CD4-positive, alpha-beta T cell treated with Interleukin-17A for 1 hour (primary cell): ENCODE measurements at places on chromosomes 16 and 17.

GRCh38 chr17:79062691-79063090 lies 11.9 kb upstream of the ENGASE start:
- no peak for DNase-seq

- no peak for DNase-seq
Observed at GRCh38 chr16:57687363-57687929, 7.2 kb upstream of the DRC7 start.

- DNase-seq, result peak; percentile 76
Observed at GRCh38 chr17:75832164-75832651, 12.0 kb downstream of the UNC13D start.

GRCh38 chr17:82475458-82475857 lies 16.9 kb downstream of the NARF start:
- DNase-seq, result no peak

DNA sequence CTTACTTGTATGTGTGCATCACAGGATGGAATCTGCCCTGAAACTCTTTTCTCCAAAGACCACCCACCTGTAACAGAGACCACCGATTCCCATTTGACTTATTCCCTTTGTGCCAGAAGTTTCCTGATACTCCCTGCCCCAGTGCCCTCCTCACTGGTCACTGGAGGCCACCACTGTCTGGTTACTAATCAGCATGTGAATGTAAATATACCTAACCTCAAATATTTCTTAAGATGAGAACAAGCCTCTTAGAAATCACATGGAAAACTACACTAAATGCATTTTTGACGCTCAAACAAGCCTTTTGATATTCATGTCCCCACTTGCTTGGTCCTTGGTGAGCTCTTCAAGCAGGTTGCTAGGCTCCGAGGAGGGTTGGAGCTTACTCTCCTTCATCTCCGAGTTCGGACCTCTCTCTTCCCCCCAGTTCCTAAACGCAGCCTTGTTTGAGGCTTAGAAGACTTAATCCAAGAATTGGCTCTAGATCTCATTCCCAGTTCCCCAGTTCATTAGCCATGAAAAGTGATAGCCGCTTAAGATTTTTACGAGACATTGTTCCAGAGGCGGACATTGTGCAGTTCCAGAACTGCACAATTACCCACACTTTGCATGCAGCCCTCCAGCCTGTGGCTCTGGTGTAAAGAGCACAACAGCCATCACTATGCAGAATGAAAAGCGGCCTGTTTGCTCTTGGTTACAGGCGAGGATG lies 579.2 kb upstream of the PSMD7 start:
- no peak for DNase-seq

DNA sequence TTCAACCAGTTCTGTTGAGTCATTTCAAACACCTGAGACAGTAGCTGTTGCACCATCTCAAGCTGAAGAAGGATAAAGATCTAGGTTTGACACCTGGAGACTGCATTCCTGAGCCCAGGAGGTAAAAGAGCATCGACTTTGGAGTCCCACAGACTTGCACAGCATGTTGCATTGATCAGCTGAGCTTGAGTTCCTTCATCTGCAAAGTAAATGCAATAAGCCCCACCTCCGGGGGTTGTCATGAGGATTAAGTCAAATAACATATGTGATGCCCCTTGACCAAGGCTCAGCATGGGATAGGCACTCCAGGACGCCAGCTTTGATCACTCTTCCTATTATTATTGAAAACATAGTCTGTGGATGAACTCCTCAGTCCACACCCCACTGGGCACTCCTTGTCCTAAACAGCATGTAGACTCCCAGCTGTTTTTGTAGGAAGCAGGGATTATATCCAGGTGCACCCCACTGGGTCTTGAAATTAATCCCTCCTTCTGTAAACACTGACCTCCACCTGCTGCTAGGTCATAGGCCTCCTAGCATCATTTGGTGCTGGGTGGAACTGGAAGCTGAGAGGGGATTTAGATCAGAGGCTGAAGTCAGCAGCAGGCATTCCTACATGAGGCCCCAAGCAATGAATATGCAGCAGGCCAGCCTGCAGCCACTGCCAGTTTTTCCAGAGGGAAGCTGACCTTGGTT lies 259.0 kb downstream of the HS3ST4 start:
- DNase-seq, result no peak

GRCh38 chr16:59181821-59182420 lies 447.8 kb upstream of the GOT2 start:
- no peak for DNase-seq

DNA sequence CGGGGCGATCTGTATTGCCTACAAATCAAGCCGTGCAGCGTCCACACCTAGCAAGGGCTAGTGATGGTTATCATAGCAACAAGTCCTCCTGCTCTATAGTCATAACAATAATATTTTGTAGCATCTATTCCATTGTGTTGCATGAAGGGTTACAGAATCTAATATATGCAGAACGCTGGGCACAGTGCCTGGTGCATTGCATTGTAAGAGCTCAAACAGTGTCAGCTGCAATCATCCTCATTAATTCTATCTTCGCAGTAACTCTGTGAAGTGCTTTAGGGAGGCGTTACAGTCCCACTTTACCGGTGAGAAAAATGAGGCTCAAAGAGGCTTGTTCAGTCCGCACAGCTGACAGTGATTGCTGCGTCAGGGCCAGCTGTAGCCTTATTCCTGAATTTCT lies 149.4 kb downstream of the RBFOX1 start:
- DNase-seq, result no peak

GRCh38 chr17:7894226-7894625 lies 5.6 kb downstream of the CHD3 start:
- no peak for DNase-seq

DNA sequence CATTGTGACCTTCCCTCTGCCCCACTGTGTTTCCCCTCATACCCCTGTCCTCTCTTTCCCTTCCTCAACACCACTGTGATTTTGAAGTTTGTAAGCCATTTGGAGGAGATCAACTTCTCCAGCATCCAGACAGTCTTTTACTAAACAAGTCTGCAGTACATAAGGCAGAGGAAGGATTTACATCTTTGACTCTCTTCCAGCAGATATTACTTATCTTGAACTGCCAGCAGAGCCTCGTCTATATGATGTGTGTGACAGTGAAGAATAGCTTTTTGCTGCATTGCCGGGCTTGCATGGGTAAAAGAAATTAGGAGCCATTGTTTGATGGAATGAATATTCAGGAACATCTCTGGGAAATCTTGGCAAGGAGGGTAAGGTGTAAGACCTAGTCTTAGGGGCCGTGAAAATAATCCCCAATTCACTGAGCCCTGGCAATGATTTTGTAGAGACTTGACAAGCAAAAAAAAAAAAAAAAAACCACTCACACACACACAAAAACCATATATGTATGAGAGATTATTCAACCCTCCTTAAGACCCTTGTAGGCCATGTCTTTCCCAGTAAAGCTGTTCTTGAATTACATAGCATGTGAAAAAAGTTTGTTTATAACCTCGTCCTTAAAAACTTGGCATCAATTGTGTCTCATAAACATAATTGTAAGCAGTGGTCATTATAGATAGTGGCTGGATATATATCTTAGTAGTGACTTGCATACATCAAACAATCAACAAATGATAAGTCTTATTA lies 903.9 kb downstream of the CDH11 start:
- no peak for DNase-seq

DNA sequence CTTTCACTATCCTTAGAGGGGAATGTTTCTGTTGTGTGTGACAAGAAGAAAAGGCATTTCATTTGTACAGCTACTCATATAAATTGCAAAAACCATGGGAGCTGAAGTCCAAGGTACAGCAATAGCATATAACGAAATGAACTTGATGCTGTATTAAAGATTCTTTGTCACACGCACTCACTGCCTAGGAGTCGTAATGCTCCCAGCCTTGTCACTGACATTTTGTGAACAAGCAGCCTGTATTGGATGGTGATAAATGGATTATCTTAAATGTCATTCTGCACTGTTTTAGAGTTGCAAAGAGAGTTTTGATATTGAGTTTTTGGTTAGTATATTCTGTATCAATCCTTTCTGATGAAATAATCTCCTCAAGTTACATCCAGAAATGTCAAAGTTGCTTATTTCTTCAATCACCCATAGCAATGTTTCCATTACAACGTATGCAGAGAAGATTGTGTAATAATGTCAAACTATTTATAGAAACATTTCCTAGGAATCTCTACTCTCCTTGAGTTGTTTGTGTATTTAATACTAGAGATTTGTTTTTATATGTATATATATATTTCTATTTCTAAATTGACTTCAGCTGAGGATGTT lies 270.6 kb downstream of the FTO start:
- DNase-seq, result no peak

DNA sequence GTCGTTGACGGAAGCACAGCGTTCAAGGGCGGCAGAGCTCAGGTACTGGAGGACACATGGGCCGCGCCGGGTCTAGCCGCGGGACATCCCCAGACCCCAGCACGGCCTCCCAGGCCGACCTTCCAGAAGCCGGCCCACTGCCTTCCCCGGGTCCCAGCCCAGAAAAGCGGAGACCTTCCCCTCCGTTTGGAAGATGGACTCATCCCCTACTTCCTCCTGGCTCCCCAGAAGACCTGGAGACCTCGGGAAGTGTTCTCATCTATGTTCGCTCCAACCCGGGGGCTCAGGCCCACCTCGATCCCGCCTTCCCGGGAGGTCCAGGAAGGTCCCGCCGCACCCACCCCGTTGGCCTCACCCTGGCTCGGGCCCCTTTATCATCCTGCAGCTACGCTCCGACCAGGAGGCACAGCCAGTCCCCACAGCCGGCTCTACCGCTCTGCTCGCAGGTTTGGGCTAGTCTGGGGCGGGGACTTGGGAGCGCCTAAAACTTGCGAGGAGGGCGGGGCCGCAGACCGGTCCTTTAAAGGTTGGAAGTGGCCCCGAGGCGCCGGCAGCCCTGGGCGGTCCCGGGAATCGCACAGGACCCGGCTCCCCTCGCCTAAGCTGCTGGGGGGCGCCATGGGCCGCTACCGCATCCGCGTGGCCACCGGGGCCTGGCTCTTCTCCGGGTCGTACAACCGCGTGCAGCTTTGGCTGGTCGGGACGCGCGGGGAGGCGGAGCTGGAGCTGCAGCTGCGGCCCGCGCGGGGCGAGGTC lies at the start of gene ALOX12:
TSS of gene ALOX12 (plus strand) at position 550 of the 756 bp plus-strand sequence. CDS start at position 619, 69 bp downstream.
- no peak for DNase-seq

DNA sequence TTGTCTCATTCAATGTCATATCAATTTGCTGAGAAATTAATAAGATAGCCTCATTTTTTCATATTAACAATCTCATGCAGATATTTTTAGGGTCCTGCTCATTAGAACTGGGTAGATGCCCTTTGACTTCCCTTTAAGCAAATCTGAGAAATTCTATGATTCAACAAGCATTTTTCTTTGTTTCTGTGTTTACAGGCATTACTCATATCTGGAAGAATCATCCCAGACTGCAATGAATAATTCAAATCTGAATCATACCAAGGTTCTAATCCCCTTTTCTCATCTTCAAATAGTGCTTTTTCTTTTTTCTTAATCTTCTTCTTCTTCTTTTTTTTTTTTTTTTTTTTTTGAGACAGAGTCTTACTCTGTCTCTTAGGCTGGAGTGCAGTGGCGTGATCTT lies 69.2 kb upstream of the KIFC3 start:
- no peak for DNase-seq

DNA sequence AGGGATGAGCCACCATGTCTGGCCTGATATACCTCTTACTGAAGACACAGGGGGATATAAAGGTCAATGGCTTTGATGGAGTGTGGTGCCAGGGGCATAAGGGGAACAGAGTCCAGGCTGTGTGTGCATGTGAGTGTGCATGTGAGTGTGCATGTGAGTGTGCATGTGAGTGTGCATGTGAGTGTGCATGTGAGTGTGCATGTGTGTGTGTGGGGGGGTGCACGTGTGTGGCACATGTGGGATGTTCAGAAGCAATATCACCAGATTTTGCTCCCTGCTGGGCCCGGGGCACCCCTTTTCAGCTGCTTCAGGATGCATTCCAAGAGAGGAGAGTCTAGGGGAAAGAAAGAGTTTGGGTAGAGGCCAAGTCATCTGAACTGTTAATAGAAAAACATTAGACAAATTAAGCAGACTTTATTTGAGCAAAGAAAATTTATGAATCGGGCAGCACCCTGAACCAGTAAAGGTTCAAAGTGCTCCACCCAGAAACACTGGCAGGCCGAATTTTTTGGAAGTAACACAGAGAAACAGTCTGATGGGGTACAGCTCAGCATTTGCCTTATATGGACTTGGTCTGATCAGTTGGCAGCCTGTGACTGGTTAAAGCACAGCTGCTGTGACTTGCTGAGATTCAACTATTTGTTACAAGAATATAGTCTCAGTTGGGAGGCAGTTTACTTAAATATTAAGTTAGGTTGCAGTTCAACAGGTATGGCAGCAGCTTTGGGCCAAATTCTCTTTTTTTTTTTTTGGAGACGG lies 9.7 kb downstream of the CHST5 start:
- DNase-seq, result no peak

DNA sequence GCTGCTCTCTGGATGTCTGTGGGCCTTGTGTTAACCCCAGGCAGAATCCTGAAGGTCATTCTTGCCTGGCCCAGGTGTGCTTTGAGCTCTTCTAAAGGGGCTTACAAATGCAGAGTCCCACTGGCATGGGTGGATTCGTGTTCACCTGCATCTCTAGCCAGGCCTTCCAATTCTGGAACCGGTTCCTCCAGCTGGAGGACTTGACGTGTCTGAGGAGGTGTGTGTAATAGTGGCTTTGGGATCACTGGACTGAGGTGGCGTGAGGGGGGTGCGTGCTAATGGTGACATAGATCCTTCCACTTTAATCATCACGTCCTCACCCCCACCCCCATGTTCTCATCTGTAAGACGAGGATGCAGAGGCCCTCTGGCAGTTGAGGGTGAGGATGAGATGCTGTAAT lies 4.8 kb downstream of the GSE1 start:
- no peak for DNase-seq

GRCh38 chr17:49218941-49219913 lies 8.7 kb downstream of the ABI3 start:
- peak; percentile 81 for DNase-seq

DNA sequence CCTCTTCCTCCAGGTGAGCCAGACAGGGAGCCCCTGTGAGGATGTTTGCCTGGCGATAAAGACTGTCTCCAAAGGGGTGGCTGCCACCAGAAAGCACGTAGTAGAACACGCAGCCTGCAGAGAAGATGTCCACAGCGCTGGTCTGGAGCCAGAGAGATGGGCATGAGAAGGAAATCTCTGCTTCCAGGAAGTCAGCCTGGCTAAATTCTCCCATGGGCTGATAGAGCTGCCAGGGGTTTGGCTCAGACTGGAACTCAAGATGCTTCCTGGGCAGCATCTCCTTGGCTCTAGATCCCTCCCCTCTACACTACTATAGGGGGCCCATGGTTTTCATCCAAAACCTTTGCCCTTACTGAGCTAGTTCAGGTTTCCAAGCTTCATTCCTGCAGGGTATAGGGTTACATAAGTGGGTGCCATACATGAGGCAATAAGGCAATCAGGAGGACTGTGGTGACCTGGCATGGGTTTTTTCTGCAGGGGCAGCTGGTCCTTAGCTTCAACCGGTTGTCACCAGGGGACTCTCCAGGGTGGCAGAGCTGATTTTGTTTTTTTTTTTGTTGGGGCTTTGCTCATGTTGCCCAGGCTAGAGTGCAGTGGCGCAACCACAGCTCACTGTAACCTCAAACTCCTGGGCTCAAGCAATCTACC lies 13.6 kb downstream of the PLK1 start:
- no peak for DNase-seq

DNA sequence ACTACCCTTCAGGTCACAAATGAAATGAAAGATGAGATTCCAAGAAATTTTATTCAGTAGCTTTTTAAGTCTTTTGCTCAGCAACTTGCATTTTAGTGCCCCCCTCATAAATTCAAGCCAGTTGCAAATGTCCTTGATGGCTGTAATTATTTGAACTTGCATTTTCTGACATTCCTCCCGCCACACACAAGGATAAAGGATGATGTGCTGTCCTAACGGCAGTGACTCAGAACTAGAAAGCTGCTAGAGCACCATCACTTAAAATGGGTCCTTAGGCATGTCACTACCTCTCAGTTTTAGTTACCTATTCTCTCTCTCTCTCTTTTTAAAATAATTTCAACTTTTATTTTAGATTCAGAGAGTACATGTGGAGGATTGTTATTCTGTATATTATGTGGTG lies 306.7 kb downstream of the CNTNAP4 start:
- DNase-seq, result no peak
